ENCODE measurements at places on chromosomes 7 and 10. TPM values are rescaled to one million over a fixed set of nuclear protein-coding genes. Genes with fewer than 3 reads are reported as not detected.

Gene KEL
- total RNA-seq = 0.71 TPM

DNA sequence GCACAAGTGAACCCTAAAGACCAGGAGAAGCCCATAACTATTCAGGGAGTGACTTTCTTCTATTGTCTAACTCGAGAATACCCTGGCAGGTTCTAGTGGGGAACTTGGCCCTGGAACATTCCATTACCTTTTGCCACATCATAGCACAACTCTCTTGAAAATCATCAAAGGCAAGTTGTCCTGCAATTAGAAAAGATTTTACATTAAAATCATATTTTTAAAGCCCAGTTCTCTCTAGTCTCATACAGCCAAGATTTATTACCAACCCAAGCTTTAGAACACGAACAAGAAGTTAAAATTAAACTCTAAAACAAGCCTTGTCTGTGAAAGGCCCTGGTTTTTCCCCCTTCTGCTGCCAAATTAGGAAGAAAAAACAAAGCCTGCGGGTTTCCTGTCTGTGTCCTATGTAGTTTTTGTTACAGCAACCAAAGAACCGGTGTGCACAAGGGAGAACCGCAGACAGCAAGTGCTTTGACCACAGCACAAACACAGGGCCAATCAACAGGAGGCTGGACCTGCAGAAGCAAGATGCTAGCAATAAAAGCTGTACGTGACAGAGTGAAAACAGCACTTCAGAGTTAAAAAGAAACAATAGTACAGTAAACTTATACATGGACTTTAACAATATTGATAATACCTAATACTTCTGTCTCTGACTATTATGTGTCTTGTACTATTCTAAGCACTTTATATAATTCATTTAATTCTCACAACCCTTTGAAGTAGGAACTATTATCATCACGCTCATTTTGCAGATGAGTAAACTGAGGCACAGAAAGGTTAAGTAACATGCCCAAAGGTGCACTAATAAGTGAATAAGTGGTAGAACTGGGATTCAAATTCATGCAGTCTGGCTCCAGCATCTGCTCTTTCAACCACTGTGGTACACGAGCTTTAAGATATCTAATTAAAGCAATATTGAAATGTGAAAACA lies 65.8 kb downstream of the STK17A start:
- peak; percentile 84 for DNase-seq

DNA sequence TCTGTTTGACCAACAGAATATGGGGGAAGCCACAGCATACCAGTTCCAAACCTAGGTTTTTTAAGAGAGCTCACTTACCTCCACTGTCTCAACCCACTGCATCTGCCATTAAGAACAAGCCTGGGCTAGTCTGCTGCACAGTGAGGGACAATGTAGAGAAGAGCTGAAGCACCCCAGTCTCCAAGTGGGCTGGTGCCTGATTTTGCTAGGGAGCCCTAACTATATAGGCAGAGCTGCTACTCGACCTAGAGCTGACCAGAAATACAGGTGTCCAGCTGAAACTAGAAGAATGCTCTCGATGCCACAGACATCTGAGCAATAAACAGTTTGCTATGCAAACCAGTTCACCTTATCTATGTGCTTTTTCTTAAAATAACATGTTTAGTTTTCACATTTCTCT lies 106.9 kb upstream of the BET1 start:
- DNase-seq = no peak

Gene TFPI2
- 0.96 TPM for total RNA-seq

Gene ERVW-1
- total RNA-seq = not detected
